ENCODE measurements at places on chromosomes 2 and 18. TPM values are rescaled to one million over a fixed set of nuclear protein-coding genes. Genes with fewer than 3 reads are reported as not detected.
A peak's percentile ranks its signal among the peaks of the same experiment; 100 is the strongest.

DNA sequence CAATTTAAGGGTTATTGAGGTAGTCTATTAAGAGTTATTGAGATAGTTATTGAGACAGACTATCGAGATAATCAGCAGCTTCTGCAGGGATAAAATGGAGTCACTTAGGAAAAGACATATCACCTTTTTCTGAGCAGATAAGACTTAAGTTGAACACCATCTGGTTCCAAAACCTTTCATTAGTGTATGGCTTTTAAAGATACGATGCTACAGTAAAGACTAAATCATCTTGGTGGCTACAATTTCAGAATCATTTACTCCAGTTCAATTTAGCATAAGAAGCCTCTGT is 68.6 kb upstream of the DNAJC10 start:
- no peak for DNase-seq

GRCh38 chr2:203804070-203804469 is 63.5 kb upstream of the CTLA4 start:
- peak; percentile 91 for DNase-seq

- DNase-seq = no peak
These were observed 122.7 kb upstream of the RIOK3 start for GRCh38 chr18:23330423-23330822.

GRCh38 chr2:202032846-202033316 is 774 bp upstream of the FZD7 start:
- peak; percentile 59 for DNase-seq

DNA sequence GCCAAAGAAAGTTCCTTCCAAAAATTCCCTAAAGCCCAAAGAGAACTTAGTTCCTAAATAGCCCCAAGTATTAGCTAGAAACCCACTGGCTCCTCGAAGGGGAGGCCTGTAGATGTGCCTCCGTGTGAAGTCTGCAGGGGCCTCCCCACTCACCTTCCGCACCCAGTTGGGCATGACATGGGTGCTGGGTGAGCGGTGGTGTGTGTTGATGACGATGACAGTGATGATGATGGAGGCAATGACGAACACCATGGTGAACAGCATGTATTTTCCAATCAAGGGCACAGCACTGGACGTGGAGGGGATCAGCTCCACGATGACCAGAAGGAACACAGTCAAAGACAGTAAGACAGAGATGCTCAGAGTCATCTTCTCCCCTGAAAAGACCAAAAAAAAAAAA is 14.5 kb downstream of the CHRNA1 start:
- DNase-seq = no peak

GRCh38 chr18:25974630-25975077 is 115.8 kb downstream of the SS18 start:
- no peak for DNase-seq

DNA sequence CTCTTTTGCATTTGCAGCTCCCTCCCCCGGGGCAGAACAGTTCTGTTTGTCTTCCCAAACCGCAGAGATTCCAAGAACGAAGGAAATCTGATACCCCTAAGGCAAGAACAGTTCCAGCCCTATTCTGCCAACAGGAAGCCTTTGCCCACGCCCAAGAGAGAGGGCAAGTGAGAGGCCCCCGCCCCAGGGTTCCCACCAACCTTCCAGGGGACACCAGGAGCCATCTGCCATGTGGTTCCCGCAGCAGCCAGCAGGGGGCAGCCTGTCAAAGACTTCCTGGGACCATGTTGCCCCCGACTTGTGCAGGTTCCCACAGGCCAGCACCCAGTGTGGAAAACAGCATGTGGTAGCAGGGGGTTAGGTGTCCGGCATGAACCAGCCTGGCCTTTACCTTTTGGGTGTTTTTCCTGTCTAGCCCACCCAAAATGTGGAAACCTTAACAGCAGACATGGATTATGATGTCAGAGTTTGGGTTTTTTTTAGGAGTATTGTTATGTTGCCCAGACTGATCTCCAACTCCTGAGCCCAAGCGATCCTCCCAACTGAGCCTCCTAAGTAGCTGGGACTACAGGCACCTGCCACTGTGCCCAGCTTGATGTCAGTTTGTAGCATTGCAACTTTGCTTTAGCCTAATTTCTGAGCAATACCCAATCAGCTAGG is 21.7 kb upstream of the EFHD1 start:
- peak; percentile 91 for DNase-seq

DNA sequence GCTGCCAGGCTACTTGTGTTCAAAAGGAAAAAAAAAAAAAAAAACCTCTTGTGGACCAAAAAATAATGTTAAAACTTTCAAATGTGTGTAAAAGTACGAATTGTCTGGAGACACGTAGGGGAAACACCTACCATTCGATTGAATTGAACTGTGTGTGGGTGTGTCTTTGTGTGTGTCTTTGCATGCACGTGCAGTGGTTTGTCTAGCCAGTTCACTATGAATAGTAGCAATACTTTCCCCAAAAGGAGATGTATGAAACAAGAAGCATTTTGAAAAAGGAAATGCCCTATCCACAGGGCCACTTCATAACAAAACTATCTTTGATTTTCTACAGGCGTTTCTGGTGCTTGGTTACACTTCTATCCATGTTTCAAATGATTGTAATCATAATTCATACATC is 186.8 kb downstream of the RPRM start:
- no peak for DNase-seq

- peak; percentile 11 for DNase-seq
These were observed 32.5 kb upstream of the PUM2 start for GRCh38 chr2:20382965-20383810.

DNA sequence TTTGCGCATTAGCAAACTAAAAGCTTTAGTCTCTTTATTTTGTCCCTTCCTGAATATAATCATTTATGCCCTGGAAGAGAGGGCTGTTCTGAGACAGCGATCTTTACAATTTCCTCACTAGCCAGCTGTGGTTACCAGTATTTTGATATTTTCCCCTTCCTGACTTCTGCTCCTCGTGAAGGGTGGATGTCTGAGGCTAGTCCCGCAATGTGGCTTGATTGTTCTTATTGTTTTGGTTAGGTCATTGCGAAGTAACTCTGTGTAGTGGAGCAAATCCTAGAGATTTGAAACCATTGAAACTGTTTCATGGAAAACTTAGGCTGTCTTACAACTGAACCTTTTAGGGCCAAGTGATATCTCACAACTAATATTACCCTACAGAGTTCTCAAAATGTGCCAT is 2.4 kb downstream of the MRPL33 start:
- no peak for DNase-seq

DNA sequence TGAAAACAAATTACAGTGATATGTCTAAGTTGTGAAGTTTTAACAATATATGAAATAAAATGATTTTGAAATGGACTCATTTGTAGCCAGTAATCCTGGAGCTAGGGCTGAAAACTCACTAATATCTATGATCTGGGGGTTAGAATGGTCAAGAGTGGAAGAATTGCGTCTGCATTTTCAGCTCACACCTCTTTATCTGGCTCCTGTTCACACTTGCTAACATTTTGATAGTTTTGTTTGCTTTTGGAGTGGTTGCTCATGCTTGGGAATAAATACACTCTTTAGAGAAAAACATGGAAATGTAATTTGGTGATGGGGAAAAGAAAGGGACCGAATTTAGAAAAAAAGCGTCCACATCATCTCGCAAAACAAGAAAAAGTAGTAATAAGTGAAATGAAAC is 30.7 kb downstream of the UBE2F start:
- DNase-seq = no peak

GRCh38 chr2:40823478-40823877 is 371.6 kb upstream of the SLC8A1 start:
- no peak for DNase-seq

DNA sequence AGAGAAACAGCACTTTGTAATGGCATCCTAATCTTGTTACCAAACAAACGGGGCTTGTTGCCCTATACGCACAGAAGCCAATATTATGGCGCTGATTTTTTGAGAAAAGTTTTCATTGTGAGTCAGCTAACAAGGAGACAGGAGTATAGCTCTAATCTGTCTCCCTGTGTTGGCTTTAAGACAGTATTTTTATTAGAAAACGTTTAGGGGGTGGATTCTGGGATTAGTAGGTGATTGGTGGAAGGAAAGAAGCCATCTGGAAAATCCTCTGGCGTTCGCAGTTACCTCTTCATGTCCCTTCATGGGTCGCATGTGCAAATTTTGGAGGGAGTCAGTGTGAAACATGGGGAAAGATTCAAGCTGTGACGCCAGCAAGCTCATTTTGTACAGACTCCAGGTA is 698 bp upstream of the TMEM237 start:
- DNase-seq = peak; percentile 49

DNA sequence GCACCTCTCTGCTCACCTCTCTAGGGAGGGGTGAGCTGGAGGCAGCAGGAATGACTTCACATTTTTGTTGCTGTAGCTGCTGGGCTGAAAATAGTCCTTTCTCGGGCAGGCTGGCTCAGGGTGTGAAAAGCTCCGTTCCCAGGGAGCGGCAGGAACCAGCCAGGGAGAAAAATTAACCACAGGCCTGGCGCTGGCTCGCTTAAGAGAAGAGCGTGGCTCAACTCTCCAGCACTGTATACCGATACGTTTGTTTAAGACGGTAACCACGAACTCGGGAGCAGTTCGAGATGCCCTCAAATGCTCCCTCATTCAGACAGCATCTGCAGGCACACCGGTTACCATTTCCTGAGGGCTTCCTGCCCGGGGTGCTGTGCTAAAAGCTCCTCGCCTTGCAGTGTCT is 129.6 kb downstream of the CELF4 start:
- no peak for DNase-seq

- no peak for DNase-seq
These were observed 190.1 kb downstream of the PDE11A start for GRCh38 chr2:177882501-177882900.

DNA sequence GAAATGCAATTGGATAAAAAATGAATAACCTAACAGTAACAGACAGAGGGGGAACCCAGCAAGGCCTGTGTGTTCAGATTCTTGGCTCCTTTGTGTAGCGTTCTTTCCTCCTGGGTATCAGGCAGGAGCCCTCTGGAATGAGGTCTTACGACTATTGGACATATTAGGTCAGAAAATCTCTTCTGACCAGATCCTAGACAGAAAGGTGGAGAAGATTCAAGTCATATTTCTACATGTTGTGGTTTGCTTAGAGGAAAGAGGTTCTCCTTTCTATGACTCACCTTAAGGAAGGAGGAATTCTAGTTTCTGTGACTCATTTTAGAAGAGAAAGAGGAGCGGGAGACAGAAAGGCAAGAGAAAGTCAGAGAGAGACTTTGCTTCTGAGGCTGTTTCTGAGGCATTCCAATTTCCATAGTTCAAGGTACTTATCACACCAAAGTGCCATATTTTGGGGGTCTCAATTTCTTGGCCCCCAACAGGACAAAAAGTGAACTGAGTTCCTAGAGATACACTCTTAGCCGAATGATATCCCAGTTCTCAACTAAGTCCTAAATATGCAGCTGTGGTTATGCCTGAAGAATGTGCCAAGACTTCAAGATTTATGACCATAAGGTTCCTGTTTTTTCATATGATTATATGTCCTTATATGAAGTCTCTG is 618.6 kb downstream of the ZEB2 start:
- peak; percentile 44 for DNase-seq

DNA sequence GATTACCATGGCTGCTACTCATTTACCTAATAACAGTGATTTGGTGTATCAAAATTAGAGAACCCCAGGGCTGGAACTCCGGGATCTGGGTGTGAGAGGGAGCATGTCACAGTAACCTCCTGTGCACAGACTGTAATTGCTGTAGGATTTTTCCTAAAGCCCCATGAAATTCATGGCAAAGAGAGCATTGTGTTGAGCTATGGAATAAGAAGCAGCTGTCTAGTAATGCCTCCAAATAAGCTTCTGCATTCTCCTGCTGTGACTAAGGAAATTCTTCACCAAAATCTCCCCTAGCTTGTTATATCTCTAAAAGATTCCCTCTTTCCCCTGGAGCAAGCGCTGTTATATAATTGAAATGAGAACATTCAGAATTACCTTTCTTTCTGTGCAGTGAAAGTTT is 158.1 kb upstream of the SPATS2L start:
- no peak for DNase-seq

DNA sequence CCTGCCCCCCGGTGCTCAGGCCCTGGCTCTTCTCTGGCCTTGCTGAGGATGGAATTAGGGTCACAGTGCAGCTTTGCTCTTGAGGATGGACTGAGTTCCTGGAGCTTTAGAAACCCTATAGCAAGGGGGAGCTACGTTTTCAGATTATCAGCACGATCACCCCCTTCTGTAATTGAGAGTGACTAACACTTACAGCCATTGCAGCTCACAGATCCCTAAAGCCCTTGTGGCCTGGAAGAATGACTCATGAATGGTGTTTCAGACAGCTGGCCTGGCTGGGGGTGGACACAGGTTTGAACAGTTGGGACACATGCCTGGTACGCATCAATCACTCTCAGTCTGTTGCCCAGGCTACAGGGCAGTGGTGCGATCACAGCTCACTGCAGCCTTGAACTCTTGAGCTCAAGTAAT is 79.7 kb upstream of the IGFBP5 start:
- DNase-seq = peak; percentile 96

- no peak for DNase-seq
These were observed 16.2 kb downstream of the ATF2 start for GRCh38 chr2:175151791-175152190.

GRCh38 chr2:36059691-36060090 is 295.9 kb upstream of the CRIM1 start:
- no peak for DNase-seq

DNA sequence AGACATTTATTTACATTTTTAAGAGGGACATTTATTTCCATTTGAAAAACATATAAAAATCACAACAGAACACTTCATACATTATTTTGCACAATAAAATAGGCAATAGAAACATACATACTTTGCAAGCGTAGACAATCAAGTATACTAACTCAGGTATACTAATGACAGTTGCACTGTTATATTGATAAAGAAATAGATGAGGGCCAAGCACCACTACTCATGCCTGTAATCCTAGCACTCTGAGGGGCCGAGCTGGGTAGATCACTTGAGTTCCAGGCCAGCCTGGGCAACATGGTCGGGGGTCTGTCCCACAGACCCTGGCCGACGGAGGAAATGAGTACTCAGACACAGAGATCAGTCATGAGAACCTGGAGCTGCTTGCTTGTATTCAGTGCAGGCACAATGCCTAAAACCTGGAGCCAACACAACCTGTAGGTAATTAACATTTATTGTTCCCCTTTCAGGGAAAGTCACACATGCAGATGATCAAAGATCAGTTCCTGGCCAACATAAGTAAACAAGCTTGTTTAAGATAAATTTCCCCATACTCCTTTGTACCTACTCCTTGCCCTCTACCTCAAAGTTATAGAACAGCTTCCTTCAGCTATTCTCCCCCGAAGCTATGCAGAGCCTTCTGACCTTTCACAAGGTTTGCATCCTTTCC is 1960.2 kb downstream of the SUCLG1 start:
- DNase-seq = no peak

The B4GALT6 gene
- total RNA-seq = 6.0 TPM

The CABLES1 gene
- total RNA-seq = 7.8 TPM

The CYP1B1 gene
- 35.0 TPM for total RNA-seq

The ABCA12 gene
- not detected for total RNA-seq

The KIF5C gene
- 3.2 TPM for total RNA-seq

The GKN2 gene
- not detected for total RNA-seq

The TMEM200C gene
- total RNA-seq = 1.3 TPM

The UCN gene
- 0.11 TPM for total RNA-seq

The REG1B gene
- total RNA-seq = not detected

The BCL11A gene
- total RNA-seq = 4.5 TPM

The DCDC2C gene
- total RNA-seq = not detected

All from Daoy (cell line).